ENCODE measurements at places on chromosomes 2 and 18.

DNA sequence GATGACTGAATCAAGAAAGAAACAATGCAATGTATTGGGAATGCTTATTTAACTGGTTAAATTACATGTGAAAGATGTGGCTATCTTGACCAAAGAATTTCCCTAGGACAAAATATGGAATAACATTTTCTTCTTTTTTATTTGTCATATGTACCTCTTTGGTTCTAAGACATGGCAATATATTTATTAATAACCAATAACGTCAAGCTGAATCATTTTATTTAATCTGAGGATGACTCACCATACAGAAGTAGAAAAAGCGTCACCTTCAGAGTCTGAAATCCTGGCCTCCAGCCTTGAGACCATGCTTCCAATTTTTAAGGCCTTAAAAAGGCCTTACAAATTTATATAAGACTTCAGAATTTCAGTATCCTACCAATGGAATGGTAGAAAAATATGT, 1464.9 kb downstream of the SUCLG1 start:
- DNase-seq = no peak

- no peak for DNase-seq
Observed at GRCh38 chr2:121039679-121040078, 245.3 kb downstream of the TFCP2L1 start.

- no peak for DNase-seq
Observed at GRCh38 chr2:95063086-95063958, 37.8 kb downstream of the MAL start.

- no peak for DNase-seq
Observed at GRCh38 chr2:124797049-124797448, 772.0 kb downstream of the CNTNAP5 start.

DNA sequence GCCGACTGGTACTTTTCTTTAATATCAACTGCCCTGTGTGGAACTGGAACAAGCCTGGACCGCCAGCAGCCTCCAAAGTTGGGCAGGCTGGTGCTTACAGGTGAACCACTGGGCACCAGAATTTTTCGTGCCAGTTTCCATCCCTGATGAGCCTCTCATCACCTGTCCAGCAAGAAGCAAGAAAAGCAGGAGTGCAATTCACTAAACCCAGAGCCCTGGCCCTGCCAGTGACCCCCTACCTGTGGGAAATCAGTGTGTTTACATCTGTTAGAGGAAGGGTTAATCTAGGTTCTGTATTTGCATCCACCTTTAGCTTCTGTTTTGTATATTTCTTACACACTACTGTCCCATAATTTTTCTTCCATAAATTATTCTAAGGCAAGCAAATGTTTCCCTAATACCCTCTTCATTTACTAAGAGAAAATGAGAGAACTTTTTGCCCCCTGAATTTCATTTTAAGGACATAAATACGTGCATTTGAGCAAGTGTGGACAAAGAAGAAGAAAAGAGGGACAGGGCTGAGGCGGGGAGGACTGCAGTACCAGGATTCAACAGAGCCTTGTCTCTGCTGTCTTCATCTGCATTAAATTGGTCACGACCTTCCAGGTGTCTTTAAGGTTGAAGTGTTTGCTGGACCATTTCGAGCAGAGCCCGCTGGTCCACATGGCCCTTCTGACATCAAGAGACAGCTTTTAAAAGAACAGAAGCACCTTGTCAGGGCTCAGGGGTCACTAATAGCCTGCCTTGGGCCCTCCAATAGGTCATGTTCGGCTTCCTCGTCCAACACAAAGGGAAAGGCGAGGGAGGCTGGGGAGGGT, 763.1 kb downstream of the BCL11A start:
- DNase-seq = no peak

DNA sequence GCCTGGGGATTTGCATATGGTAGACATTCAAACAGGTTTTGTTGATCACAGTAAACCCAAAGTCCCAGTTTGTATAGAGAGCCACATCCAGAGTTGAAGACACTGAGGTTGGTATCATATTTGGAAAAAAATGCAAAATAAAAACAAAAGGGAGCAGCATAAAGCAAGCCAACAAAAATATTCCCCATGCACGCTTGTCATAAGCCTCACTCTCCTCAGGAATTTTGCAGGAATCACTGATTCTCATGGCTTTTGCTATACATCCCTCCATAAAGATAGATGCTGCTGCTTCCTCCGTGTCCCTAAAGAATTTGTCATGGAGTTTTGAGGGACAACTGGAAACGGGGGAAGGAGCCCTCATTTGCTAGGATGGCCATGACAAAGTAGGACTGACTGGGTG, 108.8 kb upstream of the TCF4 start:
- no peak for DNase-seq

Data from HCEC 1CT (cell line).